NCI-H187 (cell line): ENCODE measurements at places on chromosomes 2 and 18.

DNA sequence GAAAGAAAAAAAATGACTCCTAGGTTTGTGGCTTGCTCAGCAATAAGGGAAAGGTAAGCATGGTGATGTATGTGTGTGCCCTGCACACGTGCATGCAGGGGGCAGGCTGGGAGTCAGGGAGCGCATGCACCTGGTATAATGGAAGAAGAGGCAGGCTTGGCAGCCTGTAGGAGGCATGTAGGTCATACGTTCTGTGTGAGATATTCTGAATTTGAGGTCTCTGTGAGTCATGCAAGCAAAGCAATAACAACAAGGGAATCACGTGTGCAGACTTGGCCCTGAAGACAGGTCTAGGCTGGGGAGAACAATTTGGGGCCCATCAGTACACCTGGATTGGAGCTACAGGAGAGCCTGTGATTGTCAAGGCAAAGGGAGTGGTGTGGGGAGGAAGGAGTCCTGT lies 94.5 kb upstream of the TTC39C start:
- no peak for DNase-seq

DNA sequence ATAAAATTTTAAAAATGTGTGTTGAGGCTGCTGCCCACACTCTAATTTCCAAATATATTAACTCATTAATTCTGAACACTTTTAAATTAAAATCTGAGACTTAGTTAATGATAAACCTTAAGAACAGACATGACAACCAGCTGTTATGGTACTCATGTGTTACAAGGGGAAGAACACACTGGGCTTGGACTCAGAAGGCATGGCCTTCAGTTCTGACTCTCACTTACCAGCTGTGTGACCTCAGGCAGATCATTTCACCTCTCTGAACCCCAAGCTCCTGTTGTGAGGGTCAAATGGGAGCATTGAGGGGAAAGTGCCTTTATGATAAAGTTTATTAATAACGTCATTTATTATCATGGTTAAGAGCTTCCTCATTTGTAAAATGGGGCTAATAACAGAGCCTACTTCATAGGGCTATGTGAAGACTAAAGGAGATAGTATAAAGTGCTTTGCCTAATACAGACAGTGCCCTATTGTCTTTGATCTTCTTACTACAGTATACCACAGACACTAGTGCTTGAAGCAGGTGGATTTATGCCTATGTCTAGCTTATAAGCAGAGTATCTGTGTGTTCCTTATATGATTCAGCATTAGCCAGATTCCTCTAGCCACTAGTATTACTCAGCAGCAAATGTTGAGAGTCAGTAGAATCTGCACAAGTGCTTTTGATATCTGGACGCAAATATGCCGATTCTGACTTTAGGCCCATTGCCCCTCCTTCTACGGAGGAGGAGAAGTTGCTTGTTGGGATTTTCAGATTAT lies 99.6 kb downstream of the SGPP2 start:
- no peak for DNase-seq

- DNase-seq, result no peak
Measured at GRCh38 chr18:78901923-78902794, 77.5 kb upstream of the SALL3 start.

DNA sequence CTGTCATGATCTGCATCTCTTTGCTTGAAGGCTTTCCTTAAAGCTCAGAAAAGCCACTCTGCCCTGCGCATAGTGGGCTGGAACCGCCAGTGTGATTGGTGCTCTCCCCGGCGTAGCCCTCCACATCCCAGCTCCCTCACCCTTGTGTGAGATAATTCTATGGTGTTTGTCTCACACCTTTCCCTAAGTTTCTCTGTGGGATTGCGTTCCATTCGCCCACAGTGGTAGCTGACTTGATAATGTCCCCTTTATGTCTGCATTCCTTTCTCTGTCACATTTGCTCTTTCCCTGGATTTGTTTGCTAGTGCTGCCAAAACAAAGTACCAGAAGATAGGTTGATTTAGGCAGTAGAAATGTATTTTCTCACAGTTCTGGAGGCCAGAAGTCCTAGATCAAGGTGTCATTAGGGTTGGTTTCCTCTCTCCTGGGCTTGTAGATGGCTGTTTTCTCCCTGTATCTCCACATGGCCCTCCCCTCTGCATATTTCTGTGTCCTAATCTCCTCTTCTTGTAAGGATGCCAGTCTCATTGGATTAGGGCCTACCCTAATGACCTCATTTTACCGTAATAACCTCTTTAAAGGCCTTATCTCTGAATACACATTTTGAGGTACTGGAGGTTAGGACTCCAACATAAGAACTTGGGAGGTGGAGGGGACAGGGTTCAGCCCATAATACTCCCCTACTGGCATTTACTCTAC lies 7.4 kb upstream of the TMEM87B start:
- no peak for DNase-seq

DNA sequence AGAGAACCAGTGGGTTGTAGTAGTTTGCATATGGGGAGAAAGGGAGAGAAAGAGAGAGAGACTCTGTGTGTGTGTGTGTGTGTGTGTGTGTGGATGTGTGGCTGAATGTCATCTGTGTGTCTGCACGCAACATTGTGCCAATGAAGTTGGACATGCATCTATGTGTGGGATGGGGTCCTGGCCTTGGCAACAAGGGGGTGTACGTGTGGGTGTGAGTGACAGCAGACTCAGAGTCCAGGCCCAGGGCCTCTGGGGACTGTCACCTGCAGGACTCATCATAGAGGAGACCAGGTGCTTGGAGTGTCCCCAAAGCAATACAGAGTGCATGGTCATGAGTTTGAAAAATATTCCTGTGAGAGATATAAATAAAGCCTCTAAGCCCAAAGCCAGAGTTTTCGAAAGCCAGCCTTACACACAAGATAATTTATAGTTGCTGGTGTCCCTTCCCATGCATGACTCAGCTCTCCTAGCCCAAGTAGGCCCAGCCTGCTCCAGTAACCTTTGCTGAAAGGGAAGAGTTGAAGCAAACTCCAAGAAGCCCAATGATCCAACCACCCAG lies 59.9 kb downstream of the TNP1 start:
- no peak for DNase-seq

DNA sequence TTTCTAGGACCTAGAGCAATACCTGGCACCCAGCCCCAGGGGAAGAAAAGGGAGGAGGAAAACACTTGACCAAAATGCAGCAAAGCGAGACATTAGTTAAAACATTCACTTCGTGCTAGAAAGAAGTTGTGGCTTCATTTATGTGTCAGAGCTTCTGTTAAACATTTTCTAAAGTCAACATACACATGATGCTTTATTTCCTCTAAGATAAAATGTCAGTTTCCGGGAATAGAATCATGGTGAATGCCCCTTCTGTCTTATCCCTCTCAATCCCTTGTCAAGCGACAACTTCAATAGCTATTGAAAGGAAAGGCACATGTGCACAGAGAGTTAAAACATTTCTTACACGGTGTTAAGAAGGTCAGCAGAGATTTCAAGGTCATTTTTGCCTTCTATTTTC lies 404.6 kb upstream of the CWC22 start:
- no peak for DNase-seq

DNA sequence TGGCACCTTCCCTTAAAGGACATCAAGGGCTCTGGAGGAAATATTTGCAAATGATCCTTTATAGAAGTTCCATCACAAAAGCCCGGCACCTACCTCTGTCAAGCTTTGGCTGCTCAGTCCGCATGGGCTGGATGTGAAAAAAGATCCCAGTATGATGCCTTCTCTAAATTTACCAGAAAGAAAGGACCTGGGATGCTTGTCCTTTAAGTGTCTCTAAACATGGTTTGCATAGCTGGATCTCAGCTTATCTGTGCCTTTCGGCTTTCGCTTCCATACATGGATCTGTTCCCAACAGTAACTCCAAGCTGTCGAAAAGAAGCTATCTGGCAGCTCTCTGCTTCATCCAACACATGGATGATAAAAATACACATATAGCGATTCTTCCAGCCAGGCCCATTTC lies 60.4 kb upstream of the SLC8A1 start:
- no peak for DNase-seq

DNA sequence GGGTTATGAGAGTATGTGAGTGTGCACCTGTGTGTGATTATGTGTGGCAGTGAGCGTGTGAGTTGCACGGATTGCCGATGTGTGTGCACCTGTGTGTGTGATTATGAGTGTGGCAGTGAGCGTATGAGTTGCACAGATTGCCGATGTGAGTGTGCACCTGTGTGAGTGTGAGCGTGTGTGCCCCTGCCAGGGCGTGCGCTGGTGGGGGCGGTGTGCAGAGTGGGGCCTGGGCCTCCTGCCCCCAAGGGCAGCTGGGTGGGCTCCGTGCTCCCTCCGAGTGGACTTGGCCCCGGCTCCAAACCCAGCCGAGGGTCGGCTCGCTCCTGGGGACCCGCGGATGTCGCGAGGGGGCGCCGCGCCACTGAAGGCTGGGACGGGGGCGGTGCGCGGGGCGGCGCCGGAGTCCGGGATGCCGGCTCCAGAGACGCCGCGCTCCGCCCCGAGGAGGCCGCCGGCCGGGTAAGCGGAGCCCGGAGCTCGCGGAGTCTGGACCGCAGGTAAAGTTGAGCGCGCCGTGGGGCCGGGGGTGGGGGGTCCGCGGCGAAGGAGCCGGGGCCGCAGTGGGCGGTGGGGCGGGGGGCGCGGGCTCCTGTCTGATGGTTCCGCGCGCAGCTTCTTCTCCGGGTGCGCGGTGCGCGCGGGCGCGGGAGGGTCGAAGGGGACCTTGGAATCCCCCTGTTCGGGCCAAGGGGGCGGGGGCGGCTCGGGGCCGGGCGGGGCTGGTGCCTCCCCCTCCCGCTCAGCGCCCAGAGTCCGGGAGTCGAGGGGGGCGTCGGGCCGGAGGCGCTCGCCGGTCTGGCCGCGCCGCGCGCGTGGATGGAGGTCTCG lies at the start of gene KCNG2:
Gene KCNG2 (plus strand): TSS at position 421 of the 828 bp plus-strand sequence. CDS start 65,730 bp downstream, outside the sequence.
- DNase-seq, result no peak

- DNase-seq, result no peak
Measured at GRCh38 chr18:37660658-37661057, 95.1 kb upstream of the CELF4 start.

DNA sequence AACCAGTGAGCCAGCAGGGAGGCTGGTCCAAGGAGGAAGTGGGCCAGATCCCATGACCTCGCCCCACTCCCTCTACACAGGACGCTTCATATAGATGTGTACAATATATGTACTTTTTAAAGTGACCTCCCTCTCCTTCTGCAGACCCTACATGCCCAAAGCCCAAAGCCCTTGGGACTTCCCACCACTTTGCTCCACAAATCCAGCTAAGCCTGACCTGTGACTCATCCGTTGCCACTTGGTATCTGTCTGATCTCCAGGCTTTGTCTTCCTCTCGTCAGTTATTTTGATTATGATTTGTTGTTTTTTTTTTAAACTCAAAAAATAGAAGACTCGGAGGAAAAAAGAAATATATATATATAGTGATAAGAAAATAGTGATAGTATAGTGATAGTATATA lies 470.8 kb downstream of the KCNJ3 start:
- DNase-seq, result no peak

DNA sequence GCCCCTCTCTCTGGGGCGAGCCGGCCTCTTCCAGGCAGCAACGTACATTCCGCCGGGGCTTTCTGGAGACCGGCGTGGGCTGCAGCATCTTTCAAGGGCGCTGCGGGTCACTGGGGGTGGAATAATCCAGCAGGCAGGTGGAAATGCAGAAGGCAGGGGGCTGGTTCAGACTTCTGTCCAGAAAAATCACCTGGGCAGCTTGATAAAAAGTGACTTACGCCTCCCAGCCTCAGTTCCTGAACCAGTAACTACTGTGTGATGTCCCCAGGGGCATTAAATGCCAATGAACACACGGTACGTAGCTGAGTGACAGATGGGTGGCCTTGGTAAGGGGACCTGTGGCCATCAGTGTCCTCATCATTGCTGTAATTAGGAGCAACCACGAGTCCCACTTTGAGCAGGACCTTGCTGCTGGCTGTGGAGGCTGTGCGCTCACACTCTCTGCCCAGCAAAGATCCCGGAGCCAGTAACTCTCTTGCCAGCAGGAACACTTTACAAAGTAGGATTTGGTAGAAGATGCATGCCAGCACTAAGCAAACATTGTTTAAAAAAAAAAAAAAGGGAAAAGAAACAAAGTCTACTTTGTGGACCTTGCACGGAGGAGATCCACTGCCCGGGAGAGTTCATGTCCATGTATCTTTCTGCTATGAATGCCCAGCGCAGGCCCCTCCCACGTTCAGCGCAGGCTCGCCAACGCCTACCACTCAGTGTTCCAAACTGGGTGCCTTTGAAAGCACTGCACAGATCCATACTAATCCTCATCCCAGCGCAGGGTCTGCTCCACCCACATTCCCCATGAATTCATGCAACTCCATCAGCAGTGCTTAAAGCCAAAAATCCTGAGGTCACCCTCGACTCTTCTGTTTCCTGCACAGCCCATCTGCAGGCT lies 177.3 kb downstream of the HDAC4 start:
- DNase-seq, result no peak

DNA sequence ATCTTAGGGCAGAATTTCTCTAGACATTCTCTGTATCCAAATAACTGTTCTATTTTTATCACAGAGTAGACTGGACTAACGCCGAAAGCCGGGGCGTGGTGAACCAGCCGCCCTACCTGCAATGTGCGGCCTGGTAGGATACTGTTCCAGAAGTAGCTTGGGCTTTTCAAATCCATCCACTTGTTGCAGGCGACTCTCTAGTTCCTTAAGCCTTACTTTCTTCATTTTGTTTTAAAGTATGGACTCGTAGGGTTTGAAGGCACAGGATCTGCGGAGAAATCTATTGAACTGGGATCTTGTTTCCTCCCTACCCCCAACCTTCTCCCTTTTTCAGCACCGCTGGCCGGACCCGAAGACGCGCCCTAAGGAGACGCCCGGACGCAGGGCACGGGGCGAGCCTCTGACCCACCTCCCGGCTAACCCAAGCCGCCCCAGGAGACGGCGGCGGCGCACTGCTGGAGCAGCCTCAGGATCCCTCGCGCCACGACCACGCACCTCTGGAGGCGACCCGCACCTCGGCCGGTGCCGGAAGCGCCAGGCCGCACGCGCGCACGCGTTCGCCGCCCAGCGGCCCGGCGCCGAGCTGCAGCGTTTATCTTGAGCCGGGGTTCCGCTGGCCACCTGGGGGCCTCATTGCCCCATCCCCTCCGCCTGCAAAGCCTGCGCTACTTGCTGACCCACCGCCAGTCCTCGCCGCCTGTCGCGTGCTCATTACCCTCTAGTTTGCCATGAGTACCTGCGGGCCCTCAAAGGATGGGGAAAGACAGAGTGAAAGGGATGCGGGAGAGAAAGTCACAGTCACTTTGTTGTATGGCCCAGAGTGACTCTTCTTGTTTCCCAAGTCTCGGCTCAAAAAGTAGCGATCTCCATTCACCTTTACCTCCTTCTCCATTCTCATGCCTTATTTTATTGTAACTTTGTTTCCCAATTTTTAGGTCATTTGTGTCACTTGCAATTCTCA lies at the start of gene METTL5:
Gene METTL5 (minus strand): TSS at position 533 of the 961 bp plus-strand sequence. CDS start 308 bp downstream, at position 225.
- DNase-seq, result peak; percentile 23

- DNase-seq, result no peak
Measured at GRCh38 chr2:73418343-73418742, 32.7 kb downstream of the ALMS1 start.
